ENCODE measurements at places on chromosomes 2 and 18.

GRCh38 chr2:27070653-27071276, 689 bp downstream of the OST4 start:
- DNase-seq: no peak

DNA sequence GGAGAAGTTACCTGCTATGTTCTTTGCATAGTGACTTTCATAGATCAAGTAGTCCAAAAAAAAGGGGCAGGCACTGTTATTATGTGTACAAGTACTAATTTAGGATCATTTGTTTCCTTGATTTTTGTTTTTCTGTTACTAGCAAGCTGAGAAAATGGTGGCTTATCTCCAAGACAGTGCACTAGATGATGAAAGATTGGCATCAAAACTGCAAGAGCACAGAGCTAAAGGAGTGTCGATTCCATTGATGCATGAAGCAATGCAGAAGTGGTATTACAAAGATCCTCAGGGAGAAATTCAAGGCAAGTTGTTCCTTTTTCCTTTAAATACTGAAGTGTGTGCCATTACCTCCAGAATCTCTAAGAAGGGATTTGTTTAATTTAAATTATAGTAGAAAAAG, 19.6 kb upstream of the KCNJ13 start:
- no peak for DNase-seq

- DNase-seq: no peak
Observed at GRCh38 chr18:11872479-11873136, 21.4 kb downstream of the CHMP1B start.

DNA sequence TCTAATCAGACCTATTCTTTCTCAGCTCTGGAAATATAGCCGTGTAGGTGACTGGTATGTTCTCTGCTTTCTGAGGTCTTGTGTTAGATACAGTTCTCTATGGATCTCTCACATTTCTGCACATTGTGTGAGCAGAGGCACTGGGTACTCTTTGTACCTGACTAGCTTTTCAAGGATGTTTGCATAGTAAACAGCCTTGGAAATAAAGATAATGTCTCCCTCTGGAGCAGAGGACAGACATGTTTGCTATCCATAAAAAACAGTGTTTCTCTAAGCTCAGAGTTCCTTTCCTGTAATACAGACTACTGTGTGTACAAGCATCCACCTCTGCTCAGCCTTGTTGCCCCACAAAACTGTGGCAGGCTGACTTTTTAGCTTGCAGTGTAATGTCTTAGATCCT, 279.2 kb downstream of the CTNNA2 start:
- no peak for DNase-seq

GRCh38 chr2:50720697-50721315, 311.1 kb downstream of the NRXN1 start:
- DNase-seq: no peak

- DNase-seq: no peak
Observed at GRCh38 chr2:206799083-206799482, 33.7 kb downstream of the FASTKD2 start.

DNA sequence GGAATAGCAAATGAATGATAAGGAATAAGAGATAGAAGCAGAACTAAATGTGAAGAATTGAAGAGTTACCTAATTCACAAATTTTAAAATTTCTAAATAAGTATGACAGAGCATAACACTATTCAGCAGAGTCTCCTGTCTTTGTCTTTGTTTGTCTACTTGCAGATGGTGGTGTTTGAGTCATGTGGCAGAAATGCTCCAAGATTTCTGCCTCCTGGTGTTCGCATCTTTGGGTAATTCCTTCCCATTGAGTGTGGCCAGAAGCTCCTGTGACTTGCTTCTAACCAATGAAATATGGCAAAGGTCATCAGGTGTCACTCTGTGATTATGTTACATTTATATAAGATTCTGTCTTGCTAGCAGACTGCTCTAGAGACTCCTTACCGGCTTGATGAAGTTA, 45.6 kb upstream of the GALNT3 start:
- DNase-seq: no peak

GRCh38 chr2:46826569-46827245, 88.9 kb downstream of the MCFD2 start:
- no peak for DNase-seq

- DNase-seq: no peak
Observed at GRCh38 chr2:38521835-38522234, 80.9 kb downstream of the HNRNPLL start.

DNA sequence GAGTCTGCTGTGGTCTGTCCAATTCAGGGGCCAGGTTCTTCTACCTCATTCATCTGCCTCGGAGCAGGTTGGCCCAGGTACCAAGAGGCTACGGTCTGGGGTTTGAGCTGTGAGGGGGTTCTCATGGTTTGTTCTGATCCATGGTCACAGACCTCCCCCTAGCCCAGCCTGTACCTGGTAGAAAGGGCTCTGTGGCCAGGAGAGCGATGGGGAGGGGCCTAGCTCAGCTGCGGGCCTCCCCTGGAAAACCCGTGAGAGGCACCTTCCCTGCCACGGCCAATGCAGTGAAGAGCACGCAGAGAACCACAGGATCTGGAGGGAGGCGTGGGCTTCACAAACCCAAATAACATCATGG, 19.6 kb upstream of the ALLC start:
- DNase-seq: no peak

DNA sequence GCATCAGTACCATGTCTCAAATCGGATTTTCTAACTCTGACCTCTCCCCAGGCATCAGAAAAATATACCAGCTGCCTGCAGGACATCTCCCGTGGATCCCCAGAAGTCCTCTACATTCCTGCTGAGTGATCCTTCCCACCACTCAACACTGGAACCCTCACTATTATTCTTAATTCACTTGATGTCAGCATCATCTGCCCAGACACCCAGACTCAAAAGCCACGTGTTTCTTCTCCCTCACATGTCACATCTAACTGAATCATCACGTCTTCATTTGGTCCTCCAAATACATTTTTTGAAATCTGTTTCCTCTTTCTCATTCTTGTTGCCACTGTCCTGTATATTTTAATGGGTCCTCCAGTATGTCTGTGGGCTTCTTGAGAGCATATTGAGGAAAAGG, 218.6 kb downstream of the HRH4 start:
- no peak for DNase-seq

DNA sequence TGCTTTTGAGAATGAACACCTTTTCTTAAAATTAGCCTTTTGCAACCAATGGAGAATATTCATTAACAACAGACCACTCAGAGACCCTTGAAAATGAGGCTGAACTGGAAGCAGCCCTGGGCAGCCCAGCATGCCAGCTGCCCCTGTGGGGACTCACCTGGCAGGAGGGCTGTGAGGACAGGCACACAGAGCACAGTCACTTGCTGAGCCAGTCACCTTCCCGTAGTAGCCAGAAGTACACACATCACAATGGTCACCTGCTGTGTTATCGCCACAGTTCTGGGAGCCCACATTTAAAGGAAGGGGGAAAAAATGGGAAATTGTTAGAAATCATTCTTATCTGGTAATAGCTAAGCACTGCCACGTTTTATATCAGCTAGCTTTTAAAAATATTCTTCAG, 115.5 kb downstream of the LAMA1 start:
- DNase-seq: no peak

DNA sequence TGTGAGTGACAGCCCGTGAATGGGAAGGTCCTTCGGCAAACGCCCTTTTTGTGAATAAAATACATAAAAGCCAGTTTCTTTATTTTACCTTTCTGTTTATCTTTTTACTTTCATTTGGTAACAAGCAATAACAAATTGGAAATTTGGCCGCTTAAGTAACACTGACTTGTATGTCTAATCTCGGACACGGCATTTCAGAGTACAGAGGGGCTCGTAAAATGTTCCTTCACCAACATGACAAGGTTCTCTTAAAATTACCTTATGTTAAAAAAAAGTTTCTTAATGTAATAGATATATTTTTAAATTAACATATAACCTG, 558 bp upstream of the NEMP2 start:
- DNase-seq: no peak

DNA sequence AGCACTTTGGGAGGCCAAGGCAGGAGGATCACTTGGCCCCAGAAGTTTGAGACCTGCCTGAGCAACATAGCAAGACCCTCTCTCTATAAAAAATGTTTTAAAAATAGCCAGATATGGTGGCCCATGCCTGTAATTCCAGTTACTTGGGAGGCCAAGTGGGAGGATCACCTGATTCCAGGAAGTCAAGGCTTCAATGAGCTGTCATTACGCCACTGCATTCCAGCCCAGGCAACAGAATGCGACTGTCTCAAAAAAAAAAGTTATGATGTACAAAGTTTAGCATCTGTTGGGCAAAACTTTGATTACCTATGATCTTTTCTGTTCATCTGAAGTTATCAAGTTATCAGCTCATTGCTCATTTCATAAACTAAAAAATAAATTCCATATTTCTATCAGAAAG, 504.1 kb upstream of the PKDCC start:
- no peak for DNase-seq

DNA sequence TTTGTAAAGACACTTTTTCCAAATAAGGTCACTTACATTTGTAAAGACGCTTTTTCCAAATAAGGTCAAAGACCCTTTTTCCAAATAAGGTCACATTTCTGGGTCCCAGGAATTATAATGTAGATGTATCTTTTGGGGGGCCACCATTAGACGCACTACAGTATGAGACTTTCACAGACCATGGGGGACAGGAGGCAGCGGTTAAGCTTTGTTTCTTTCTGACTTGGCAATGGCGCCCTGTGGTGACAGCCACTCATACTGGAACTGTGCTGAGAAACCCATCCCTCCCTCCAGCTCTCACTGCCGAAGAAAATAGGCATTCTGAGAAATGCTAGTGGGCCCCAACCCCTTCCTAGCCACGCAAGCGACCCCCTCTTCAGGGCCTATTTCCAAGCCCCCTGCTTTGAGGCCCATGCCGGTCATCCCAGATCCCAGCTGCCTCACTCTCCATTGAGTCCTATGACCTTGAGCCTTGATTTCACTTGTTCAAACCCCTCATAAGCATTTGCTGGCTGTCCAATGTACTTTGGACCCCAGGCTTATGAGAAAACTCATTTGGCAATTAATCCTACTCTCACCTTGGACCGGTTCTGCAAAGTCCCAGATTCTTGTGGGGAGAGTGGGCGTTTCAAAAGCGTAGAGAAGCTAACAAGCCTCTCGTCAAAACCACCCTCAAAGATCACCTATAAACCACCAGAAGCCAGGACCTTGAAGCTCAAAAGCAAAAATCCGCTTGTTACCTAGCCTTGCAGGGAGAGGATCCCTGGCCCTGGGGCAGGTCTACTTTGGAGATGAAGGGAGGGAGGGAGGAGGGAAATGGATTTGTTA, 11.3 kb upstream of the SPATA3 start:
- peak; percentile 51 for DNase-seq

- no peak for DNase-seq
Observed at GRCh38 chr2:71736986-71737385, 283.6 kb downstream of the DYSF start.

GRCh38 chr2:1749489-1750119, 5.3 kb upstream of the PXDN start:
- DNase-seq: no peak

- no peak for DNase-seq
Observed at GRCh38 chr18:11091746-11092145, 57.6 kb downstream of the PIEZO2 start.

- no peak for DNase-seq
Observed at GRCh38 chr2:157190151-157190550, 67.4 kb upstream of the GALNT5 start.

DNA sequence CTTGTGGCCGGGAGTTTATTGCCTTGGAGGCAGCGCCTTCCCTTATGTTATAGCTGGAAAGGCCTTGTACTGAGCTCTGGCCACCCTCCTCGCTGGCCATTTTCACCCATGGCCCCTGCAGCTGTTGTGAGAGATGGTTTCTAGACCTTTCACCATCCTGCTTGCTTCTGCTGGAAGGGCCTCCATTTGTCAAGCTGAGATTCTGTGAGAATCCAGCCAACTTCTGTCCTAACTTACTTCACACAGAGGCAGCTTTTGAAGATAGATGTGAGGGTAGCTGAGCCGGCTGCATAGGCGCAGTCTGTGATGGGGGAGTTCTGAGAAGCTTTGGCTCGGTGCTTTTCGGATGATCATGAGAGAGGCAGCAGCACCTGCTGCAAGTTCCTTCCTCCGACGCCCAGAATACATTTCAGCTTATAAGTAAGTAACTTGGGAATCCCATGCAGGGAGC, 8.7 kb downstream of the CTIF start:
- DNase-seq: no peak

GRCh38 chr18:53991805-53992204, 232.7 kb downstream of the MBD2 start:
- no peak for DNase-seq

GRCh38 chr2:104004821-104005220, 849.1 kb upstream of the POU3F3 start:
- no peak for DNase-seq

DNA sequence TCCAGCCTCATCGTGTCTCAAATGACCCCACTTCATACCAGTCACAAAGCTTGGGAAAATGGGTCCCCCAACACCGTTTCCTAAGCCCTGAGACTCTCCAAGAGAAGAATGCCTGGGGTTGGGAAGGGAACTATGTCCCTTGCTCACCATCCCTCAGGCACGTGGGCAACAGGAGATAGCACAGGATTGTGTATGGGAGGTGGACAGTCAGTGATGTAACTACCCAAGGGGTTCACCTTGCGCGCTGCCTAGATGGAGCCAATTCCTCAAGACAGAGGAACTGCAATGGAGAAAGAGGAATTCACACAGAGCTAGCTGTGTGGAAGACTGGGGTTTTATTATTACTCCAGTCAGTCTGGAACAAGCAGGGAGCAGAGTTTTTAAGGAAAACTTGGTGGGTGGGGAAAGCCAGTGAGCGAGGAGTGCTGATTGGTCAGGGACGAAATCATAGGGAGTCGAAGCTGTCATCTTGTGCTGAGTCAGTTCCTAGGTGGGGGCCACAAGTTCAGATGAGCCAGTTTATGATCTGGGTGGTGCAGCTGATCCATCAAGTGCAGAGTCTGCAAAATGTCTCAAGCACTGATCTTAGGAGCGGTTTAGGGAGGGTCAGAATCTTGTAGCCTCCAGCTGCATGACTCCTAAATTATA, 13.8 kb upstream of the CXCR1 start:
- DNase-seq: no peak

GRCh38 chr2:238585836-238586821, 159.4 kb downstream of the ASB1 start:
- peak; percentile 38 for DNase-seq

DNA sequence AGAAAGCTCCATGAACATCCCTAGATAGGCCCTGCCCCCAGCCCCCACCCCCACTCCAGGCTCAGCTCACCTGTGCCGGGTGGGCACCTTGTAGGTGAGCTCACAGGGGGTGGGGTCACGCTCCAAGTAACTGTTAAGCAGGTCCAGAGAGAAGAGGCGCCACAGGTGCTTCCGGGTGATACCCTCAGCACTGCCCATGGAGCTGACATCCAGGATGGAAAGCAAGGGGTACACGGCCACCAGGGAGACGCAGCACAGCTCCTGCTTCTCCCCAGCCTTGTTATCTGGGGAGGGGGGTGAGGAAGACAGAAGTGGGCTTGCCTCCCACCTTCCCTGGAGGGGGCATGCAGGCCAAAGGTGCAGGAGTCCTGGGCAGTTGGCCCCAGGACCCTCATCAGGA, 21.9 kb downstream of the CFAP65 start:
- DNase-seq: no peak

GRCh38 chr18:9690418-9691188, 17.5 kb upstream of the RAB31 start:
- DNase-seq: no peak
